ENCODE measurements at places on chromosomes 16 and 17. TPM values are rescaled to one million over a fixed set of nuclear protein-coding genes. Genes with fewer than 3 reads are reported as not detected.

TLCD2 gene
- 13.6 TPM for total RNA-seq

DNA sequence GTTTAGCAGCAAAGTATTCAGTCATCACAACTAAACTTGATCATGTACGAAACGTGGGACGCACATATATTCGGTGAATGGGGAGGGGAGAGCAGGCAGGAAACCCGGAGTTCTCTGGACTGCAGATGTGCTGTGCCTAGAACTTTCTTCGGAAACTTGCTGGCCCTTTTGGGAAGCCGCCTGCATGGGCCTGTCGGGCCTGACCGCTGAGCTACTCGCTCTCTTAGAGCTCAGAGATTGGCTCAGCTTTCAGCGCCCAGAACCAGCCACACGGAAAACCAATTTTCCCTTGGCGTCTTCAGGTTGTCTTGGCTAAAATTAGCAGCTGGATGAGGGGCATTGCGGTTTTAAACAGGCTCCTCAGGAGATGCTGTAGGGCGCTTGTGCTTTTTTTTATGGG, 38.1 kb downstream of the ZDHHC7 start:
- no peak for DNase-seq

DNA sequence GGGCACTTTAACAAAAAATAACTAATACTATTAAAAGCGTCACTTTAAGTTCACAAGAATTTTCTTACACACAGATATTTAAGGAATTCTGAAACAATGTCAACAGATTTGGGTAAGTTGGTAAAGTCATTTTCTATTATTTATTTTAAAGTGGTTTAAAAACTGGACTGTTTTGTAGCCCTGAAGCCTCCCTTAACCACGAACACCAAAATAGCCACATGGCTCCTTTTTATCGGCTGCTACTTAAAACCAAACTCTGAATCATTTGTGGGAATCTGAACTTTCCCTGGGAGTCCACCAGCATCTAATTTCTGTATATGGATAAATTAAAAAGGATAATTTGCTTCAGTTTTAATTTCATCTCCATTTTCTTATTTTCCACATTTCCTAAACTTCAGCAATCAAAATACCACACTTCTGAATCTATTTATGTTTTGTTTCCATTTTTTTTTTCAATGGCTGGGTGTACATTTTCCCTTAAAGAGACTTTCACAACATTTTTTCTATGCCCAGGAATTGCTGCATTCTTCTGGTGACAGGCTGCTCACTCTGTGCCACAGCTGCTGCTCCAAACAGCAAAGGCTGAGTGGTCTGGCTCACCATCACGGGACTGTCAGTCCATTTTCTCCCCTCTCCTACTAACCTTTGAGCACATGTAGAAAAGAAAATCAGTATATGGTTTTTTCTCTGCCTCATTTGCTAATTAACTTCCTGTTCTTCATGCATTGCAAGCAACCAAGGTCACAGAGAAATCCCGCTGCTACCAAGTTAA, 255.5 kb upstream of the KCNJ16 start:
- no peak for DNase-seq

DNA sequence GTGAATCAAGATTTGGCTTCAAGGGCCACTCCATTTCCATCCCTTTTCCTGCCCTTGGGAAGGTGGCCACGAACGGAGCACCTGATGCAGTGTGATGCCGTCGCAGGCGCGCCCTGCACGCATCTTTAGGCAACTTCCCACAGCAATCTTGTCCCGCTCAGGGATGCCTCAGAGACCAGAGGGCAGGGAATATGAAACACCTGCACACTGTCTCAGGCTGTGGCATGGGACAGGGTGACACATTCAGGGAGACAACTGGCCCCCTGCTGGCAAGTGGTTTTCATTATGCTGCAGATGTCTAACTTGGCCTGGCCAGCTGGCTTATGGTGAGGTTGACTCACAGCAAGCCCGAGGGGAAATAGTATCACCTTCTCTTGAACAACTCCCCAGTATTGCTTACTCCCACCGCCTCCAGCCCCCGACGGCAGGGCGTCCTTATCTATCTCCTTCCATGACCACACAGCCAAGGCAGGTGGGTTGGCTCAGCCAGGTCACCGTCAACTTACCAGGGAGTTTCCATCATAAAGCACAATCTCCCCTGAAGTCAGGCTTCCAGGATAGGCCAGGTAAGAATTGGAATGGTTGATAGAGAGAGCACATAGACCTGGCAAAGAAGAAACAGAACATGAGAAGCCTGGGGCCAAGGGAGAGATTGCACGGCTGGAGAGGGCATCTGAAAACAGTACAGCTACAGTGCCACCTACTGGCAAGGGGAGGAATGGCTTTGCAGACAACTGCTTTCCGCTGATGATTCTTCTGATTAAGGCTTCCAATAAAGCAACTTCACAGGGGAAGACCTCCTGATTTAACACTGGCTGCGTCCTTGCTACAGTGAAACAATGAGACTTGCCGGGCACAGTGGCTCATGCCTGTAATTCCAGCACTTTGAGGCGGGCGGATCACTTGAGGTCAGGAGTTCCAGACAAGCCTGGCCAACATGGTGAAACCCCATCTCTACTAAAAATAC, 21.1 kb downstream of the WIPI1 start:
- peak; percentile 87 for DNase-seq

FAM20A gene
- 56.5 TPM for total RNA-seq

- peak; percentile 85 for DNase-seq
Measured at GRCh38 chr17:62965686-62966425, at the start of gene TANC2. Gene TANC2 (plus strand): TSS chr17:62966235. CDS start chr17:63009560, 43,325 bp downstream.

GRCh38 chr17:855569-855968, 73.4 kb downstream of the MRM3 start:
- no peak for DNase-seq

DNA sequence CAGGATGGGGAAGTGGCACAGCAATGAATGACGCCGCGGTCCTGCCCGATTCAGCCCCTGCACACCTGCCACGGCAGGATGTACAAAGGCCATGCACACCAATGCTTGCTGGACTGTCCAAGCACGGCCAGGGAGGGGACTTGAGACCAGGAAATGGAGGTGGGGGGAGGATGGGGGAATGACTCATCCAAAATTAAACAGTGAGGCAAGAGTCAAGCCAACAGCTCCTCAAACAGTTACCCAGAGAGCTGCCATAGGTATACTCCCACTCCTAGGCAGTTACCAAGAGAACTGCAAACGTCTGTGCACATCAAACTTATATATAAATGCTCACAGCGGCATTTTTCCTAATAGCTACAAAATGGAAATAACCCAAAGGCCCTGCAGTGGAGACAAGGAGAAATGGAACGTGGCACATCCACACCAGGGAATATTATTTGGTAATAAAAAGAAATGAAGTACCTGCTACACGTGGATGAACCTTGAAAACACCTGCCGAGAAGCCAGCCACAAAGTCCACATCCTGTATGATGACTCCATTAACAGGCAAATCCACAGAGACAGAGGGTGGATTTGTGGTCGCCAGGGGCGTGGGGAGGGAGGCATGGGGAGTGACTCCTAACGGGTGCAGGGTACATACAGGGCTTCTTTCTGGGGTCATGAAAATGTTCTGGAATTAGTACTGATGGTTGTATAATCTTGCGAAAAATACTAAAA, 54.1 kb downstream of the VAC14 start:
- no peak for DNase-seq

GRCh38 chr16:75074920-75075687, 41.5 kb downstream of the LDHD start:
- DNase-seq = no peak
